ENCODE measurements at places on chromosomes 7 and 10. TPM values are rescaled to one million over a fixed set of nuclear protein-coding genes. Genes with fewer than 3 reads are reported as not detected.
A peak's percentile ranks its signal among the peaks of the same experiment; 100 is the strongest.

FAM221A gene
- total RNA-seq = 32.9 TPM

TET1 gene
- 3.8 TPM for total RNA-seq

DNA sequence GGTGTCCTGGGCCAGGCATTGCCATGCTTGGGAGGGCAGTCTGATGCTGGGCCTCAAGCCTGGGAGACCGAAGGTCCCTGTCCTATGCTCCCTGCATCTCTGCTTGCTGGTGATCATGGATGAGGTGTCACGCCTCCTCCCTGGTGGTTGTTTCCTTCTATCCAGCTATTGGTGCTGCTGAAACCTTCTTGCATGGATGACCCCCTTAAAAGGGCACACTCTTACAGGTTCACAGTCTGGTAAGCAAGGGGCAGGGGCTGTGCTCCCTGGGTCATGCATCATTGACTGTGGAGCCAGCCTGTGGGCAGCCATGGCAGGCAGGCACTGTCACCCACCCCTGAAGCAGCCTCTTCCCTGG is 36.8 kb upstream of the SLC29A3 start:
- DNase-seq = no peak

DNA sequence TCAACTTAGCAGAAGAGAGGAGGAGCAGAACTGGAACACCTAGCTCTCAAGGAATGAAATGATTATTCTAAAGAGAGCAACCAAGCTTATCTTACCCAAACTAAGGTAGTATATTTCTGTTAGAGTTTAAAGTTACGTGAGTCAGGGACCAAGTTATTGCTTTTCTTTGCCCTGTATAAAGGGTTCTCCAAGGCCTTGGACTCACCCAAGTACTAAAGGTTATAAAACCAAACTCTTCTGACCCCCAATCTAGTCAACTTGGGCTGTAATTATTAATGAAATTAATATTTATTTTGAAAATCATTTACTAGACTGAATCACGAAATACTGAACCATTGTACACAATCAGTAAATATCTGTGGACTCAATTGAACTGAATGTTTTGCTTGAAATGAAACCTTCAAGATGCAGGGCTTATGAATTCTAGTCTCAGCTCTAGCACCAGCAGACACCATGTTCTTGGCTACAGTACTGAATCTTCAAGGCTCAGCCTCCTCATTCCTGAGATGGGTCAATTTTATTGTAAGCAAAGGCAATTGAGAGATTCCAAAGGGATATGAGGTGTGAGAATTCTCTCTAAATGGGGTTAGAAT is 1.8 kb upstream of the CYP2C19 start:
- no peak for DNase-seq

DNA sequence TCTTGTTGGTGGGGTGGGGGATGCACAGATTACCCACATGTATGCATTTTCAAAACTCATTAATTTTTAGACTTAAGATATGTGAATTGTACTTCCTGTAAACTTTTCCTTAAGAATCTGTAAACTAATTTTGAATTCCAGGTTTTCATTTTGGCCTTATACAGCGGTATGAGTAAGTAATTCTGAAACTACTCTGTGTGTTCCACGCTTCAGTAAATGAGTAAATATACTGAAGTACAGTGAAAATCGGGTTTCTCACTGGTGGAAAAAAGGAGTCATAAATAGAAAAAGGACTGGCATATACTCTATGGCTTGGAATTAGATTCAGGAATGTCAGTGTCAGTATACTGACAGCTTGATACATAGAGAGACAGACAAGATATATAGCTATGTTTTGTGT is 72.8 kb downstream of the CTTNBP2 start:
- no peak for DNase-seq

- peak; percentile 98 for DNase-seq
These were observed 7.2 kb upstream of the FIS1 start for GRCh38 chr7:101251871-101252659.

DNA sequence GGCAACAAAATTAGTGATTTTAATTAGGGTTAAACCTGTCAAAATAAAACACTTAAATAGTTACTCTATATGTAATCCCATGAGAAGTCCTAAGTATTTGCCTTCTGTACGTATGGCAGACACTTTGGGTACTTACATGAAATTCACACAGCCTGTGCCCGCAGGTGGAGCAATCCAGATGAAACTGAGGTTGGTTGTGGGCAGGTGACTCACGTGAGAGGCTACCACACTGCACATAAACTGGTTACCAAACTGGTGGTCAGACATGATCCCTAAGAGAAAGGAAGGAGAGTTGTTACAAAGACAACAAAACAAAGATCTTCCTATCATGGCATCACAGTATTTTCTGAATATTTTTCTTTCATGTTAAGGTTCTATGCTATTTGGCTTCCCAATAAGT is 156.1 kb downstream of the RELN start:
- no peak for DNase-seq

Measured in testis (tissue), 5 donors.